ENCODE measurements at places on chromosomes 3 and 15. TPM values are rescaled to one million over a fixed set of nuclear protein-coding genes. Genes with fewer than 3 reads are reported as not detected.

GRCh38 chr15:35936284-35936683 lies 390.3 kb upstream of the DPH6 start:
- H3K36me3 ChIP-seq = no peaks in the 10 kb centered on the region
- no peak overlapping the region for H3K4me3 ChIP-seq
- H3K4me1 ChIP-seq = no peaks in the 10 kb centered on the region
- no peak for DNase-seq
- H3K27ac ChIP-seq = no peak overlapping the region

DNA sequence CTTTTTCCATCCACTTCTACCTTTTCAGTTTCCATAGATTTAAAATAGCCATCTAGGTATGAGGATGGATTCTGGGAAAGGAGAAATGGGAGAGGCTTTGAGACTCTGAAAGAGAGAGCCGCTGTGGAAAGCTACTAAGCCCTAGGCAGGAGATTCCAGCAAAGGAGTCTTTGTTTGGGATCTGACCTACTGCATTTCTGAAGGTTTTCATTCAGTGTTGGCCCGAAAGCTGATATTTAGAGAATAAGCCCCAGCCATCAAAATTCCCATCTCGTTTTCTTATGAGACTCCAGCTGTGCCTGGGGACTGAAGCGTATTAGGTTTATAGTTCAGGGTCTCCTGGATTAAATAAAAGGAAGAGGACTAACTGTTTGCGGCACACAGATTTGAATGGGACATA lies 19.5 kb downstream of the LIPH start:
- H3K36me3 ChIP-seq = no peaks in the 10 kb centered on the region
- no peaks in the 10 kb centered on the region for H3K27me3 ChIP-seq
- no peak for DNase-seq
- H3K4me3 ChIP-seq = no peak overlapping the region

DNA sequence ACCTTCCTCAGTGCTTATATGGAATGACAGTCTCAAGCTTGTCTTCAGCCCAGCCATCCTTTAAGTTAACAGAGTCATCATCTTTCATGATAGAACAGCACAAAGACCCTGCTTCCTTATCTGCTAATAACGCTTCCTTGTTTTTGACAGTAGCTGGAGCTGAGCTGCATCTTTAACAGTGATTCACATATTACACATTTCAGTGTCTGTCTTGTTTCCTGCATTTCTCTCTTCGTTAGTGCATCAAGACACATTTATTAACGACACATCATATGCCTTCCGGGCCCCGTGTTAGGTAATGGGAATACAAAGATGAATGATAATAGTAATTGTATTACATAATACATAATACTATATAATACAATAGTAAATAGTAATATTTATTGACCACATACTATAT lies 30.2 kb upstream of the GREM1 start:
- H3K27me3 ChIP-seq = no peaks in the 10 kb centered on the region
- H3K4me1 ChIP-seq = no peaks in the 10 kb centered on the region
- no peaks in the 10 kb centered on the region for H3K36me3 ChIP-seq
- DNase-seq = no peak
- no peak overlapping the region for H3K4me3 ChIP-seq

The SEMA3F gene
- 4.3 TPM for total RNA-seq

GRCh38 chr15:95032156-95032555 lies 800.8 kb downstream of the MCTP2 start:
- no peak overlapping the region for H3K27ac ChIP-seq
- DNase-seq = no peak
- H3K36me3 ChIP-seq = no peaks in the 10 kb centered on the region
- H3K4me1 ChIP-seq = no peaks in the 10 kb centered on the region
- no peaks in the 10 kb centered on the region for H3K27me3 ChIP-seq
- H3K4me3 ChIP-seq = no peak overlapping the region

- H3K27ac ChIP-seq = no peak overlapping the region
- H3K27me3 ChIP-seq = no peaks in the 10 kb centered on the region
- H3K4me1 ChIP-seq = no peaks in the 10 kb centered on the region
- no peak overlapping the region for H3K4me3 ChIP-seq
- H3K36me3 ChIP-seq = no peaks in the 10 kb centered on the region
Observed at GRCh38 chr3:124486324-124486723, 243.9 kb upstream of the UMPS start.

GRCh38 chr3:81894598-81894997 lies 133.2 kb upstream of the GBE1 start:
- no peaks in the 10 kb centered on the region for H3K36me3 ChIP-seq
- H3K27me3 ChIP-seq = no peaks in the 10 kb centered on the region
- H3K4me3 ChIP-seq = no peak overlapping the region
- no peak overlapping the region for H3K27ac ChIP-seq
- DNase-seq = no peak
- no peaks in the 10 kb centered on the region for H3K4me1 ChIP-seq

- no peaks in the 10 kb centered on the region for H3K27me3 ChIP-seq
- no peak for DNase-seq
- no peaks in the 10 kb centered on the region for H3K4me1 ChIP-seq
- H3K36me3 ChIP-seq = no peaks in the 10 kb centered on the region
- no peak overlapping the region for H3K4me3 ChIP-seq
- no peak overlapping the region for H3K27ac ChIP-seq
Observed at GRCh38 chr3:111761309-111761795, 97.7 kb upstream of the PHLDB2 start.

The KY gene
- 5.2 TPM for total RNA-seq

The COPS2 gene
- total RNA-seq = 80.0 TPM

DNA sequence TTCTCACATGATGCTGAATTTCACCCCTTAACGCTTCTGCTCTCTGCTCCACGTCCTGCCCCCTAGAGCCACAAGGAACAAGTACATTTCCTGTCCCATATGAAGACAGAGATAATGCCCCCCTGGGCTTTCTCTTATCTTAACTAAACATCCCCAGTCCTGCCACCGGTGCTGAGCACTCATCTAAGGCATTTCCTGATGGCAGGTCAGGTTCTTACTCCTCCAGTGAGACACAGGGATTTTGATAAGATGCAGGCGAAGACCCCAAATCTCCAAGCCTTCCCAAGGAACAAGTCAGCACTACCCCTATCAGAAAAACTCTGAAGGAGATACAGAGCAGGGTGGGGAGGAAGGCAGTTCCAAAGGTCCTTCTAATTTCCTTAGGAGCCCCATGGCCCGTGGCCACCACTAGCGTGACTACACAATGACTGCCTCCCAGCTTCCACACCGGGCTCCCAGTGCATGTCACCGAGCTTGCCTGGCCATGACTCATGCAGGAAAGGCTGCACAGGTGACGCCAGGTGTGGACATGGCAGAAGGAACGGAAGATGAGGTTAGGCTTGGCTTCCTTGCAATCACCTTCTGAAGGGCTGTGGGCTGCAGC lies 152.9 kb downstream of the XXYLT1 start:
- no peaks in the 10 kb centered on the region for H3K27me3 ChIP-seq
- no peaks in the 10 kb centered on the region for H3K4me1 ChIP-seq
- no peaks in the 10 kb centered on the region for H3K36me3 ChIP-seq
- H3K27ac ChIP-seq = no peak overlapping the region
- no peak for DNase-seq
- no peak overlapping the region for H3K4me3 ChIP-seq

- H3K36me3 ChIP-seq = no peaks in the 10 kb centered on the region
- no peak overlapping the region for H3K4me3 ChIP-seq
- peak overlapping the region; percentile 28 for H3K27ac ChIP-seq
- H3K27me3 ChIP-seq = no peaks in the 10 kb centered on the region
- peaks cover 15% of the 10 kb centered on the region for H3K4me1 ChIP-seq
Observed at GRCh38 chr15:64635499-64636495, 139.6 kb downstream of the RBPMS2 start.

DNA sequence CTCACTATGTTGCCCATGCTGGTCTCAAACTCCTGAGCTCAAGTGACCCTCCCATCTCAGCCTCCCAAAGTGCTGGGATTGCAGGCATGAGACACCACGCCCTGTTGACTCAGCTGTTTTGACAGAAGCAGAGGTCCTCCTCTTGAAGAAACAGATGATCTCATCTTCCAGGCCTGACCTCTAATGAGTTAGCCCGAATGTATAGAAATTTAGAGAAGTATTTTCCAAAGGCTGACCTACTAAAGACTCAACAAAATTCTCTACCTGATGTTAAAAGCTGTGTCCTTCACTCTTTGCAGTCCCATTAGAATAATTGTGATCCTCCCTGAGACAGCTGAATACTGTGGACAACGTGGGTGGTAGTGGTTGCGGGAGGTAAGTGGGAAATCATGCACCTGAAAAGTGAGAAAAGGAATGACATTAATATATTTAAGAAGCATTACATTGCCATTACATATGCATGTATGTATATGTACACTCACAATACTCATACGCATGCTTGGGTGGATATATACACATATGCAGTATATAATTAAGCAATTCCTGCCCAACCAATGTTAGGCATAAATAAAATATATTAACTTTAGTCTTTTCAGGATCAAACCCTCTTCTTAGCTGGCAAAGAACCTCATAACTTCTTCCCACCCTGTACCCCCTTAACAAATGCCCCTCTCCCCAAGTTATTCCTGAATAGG lies 204.6 kb upstream of the NR2F2 start:
- H3K27ac ChIP-seq = no peak overlapping the region
- H3K27me3 ChIP-seq = no peaks in the 10 kb centered on the region
- no peaks in the 10 kb centered on the region for H3K36me3 ChIP-seq
- H3K4me1 ChIP-seq = no peaks in the 10 kb centered on the region

GRCh38 chr3:111998636-111999483 lies at the start of gene TAGLN3:
TSS of gene TAGLN3 (plus strand) at chr3:111998922. CDS start at chr3:111999423, 501 bp downstream.
- H3K27ac ChIP-seq = no peak within 1 kb of the TSS
- no peaks in the 10 kb centered on the region for H3K27me3 ChIP-seq
- peaks cover 2% of the 10 kb centered on the region for H3K4me1 ChIP-seq
- DNase-seq = peak; percentile 41
- no peaks in the 10 kb centered on the region for H3K36me3 ChIP-seq
- H3K4me3 ChIP-seq = peak within 1 kb of the TSS; percentile 30

The CD200 gene
- 9.6 TPM for total RNA-seq

The GPR160 gene
- 0.97 TPM for total RNA-seq

- no peak overlapping the region for H3K27ac ChIP-seq
- no peaks in the 10 kb centered on the region for H3K36me3 ChIP-seq
- no peak for DNase-seq
- no peaks in the 10 kb centered on the region for H3K27me3 ChIP-seq
- no peaks in the 10 kb centered on the region for H3K4me1 ChIP-seq
Observed at GRCh38 chr3:138845771-138846173, 11.0 kb upstream of the PIK3CB start.

The LYZL4 gene
- not detected for total RNA-seq

DNA sequence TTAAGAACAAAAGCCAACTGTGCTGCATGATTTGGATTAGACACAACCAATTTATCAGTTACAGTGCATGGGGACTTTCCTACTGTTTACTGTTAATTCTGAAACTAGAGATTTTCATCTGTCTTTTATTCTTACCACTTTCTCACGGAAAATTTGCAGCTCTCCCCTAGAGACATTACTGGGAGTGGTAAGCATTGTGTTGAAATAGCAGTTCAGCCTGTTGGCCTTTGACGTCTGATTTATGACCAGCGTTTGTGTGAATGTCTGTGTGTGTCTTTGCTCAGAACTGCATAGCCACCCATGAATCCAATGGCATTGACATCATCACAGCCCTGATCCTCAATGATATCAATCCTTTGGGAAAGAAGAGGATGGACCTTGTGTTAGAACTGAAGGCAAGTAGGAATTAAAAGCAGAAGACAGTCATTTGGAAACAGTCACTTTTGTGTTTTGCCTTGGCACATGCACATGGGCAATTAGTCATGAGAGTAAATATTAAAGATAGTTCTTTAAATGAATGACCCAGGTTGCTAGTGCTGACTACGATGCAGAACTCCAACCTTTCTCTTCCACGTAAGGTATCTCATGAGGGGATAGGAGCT lies 202.2 kb upstream of the BHLHE40 start:
- no peak overlapping the region for H3K4me3 ChIP-seq
- no peak for DNase-seq
- H3K27me3 ChIP-seq = no peaks in the 10 kb centered on the region
- peaks cover 15% of the 10 kb centered on the region for H3K4me1 ChIP-seq

The CCDC12 gene
- total RNA-seq = 50.1 TPM

DNA sequence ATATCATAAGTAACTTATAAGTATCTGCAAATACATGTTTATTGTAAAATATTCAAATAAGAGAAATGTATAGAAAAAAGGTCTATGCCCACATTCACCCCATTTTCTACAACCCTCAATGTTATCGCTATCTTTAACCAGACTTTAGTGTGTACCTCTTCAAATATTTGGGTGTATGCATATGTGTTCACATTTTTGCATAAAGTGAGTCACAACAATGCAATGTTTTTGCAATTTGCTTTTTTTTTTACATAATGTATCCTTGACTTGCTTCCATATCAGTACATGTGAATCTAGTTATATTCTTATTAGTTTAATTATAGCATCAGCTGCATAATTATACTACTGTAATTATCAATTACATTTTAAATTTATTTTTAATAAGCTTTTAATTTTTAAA lies 117.3 kb upstream of the LYSMD4 start:
- H3K4me1 ChIP-seq = no peaks in the 10 kb centered on the region
- no peak overlapping the region for H3K27ac ChIP-seq
- no peaks in the 10 kb centered on the region for H3K27me3 ChIP-seq
- H3K4me3 ChIP-seq = no peak overlapping the region

DNA sequence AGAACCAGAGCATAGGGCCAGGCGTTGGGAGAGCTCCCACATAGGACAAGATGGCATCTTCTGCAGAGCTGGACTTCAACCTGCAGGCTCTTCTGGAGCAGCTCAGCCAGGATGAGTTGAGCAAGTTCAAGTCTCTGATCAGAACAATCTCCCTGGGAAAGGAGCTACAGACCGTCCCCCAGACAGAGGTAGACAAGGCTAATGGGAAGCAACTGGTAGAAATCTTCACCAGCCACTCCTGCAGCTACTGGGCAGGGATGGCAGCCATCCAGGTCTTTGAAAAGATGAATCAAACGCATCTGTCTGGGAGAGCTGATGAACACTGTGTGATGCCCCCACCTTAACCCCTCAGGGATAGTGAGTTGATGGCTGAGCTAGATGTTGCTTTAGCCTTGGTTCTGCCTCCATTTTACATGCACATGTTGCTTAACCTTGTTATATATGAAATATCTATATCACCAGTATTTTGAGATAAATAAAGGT lies at the start of gene PYDC2:
TSS of gene PYDC2 (plus strand) at position 51 of the 483 bp plus-strand sequence. CDS start at position 51, 0 bp downstream.
- H3K4me1 ChIP-seq = no peaks in the 10 kb centered on the region
- DNase-seq = no peak
- H3K36me3 ChIP-seq = no peaks in the 10 kb centered on the region
- no peaks in the 10 kb centered on the region for H3K27me3 ChIP-seq
- H3K4me3 ChIP-seq = no peak within 1 kb of the TSS

DNA sequence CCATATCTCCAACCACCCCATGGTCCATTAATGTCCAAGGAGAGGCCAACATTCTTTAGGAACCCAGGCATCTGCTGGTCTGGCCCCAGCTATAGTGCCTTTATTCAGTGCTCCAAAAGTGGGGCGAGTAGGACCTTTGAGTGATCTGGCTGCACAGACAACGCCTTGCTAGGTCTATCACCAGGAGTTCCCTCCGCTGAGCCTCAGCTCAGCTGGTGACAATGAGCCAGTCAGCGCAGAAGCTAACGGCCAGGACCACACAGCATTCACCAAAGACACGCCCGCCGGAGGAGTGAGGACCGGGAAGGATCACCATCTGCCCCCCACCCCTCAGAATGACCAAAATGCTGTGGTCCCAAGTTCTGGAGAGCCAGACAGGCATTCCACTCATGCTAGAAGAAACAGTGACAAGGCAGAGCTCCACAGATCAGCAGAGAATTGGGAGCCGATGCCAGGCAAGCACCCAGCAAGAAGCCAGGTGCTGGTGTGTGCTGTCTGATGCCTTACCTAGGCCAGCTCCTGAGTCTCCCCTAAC lies 19.0 kb downstream of the TBC1D2B start:
- peaks cover 39% of the 10 kb centered on the region for H3K4me1 ChIP-seq
- peak overlapping the region; percentile 54 for H3K27ac ChIP-seq
- H3K36me3 ChIP-seq = no peaks in the 10 kb centered on the region
- H3K27me3 ChIP-seq = no peaks in the 10 kb centered on the region

The MRAS gene
- 94.2 TPM for total RNA-seq
